ENCODE measurements at places on chromosomes 12 and 14. TPM values are rescaled to one million over a fixed set of nuclear protein-coding genes. Genes with fewer than 3 reads are reported as not detected.

MSRB3 gene
- not detected for total RNA-seq

MORN3 gene
- total RNA-seq, result 2.7 TPM

DNA sequence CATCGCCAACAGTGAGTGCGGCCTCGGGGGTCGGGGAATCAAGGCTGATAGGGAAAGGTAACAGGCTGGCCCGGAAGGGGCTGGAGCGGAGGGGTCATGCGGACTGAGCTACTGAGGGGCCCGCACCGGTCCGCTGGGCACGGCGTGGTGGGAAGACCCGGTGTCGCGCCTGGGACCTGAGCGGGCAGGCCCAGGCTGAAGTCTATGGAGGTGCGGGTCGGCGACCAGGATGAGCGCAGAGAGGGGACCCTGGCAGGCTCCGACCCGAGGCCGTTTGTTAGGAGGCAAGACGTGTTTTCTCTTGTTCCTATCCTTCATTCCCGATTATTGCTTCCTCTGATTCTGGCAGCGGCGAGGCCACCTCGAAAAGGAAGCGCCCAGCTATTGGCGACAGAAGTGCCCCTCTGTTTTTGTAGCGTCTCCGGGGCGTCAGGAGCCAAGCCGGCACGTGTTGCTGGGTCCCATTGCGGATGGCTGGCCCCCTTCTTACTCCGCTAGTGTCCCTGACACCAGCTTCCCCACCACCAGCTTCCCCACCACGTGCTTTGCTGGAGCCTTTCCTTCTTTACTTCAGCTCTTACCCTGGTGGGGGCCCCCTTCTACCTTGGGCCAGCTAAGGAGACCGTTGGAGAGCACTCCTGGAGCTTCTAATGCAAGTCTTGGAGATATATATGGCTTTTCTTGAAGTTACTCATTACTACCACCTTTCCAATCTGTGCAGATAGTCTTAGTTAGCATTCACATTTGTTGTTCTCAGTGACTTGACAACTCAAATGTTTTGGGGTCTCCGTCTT lies 653 bp downstream of the PA2G4 start:
- peaks cover 52% of the 10 kb centered on the region for H3K36me3 ChIP-seq
- H3K4me3 ChIP-seq, result peak overlapping the region; percentile 100
- H3K4me1 ChIP-seq, result peaks cover 34% of the 10 kb centered on the region
- peak overlapping the region; percentile 97 for H3K27ac ChIP-seq
- DNase-seq, result peak; percentile 42

MYH6 gene
- total RNA-seq, result 0.05 TPM

ACACB gene
- total RNA-seq, result 11.1 TPM
